Endothelial cell (in vitro differentiated cells): ENCODE measurements at places on chromosomes 2 and 18.

DNA sequence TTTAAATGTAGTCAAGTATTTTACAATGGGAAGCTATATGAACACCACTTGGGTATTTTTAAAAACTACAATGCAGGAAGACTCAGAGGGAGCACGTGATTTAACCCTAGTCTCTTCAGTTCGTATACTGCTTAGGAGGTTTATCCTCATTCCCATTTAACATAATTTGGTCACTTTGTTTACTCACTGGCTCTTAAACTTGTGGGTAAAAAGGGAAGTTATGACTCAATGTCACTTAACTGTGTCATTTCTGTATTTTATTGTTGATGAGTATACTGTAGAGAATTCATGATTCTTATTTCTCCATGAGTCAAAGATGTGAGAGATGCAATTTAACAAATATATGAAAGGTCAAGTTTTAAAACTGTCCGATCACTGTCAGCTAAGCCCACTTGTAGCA lies 48.2 kb downstream of the SLC66A3 start:
- DNase-seq, result no peak

DNA sequence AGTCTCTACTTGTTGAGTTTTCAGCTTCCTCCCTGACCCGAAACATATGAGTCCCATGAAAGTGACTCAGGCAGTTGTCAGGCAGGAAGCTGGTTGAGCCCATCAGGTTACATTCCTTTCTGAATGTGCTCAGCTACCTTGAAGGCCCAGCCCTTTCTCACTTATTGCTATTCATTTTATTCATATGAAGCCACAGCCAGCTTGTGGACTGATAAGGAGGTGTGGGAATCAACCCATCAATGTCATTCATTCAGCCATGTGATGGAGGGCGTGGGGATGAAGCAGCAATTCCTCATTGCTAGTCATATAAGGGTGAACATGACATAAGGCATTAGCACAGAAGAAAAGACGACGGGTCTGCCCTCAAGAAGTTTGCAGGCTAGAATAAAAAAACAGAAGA lies 5.3 kb upstream of the VPS4B start:
- DNase-seq, result no peak

DNA sequence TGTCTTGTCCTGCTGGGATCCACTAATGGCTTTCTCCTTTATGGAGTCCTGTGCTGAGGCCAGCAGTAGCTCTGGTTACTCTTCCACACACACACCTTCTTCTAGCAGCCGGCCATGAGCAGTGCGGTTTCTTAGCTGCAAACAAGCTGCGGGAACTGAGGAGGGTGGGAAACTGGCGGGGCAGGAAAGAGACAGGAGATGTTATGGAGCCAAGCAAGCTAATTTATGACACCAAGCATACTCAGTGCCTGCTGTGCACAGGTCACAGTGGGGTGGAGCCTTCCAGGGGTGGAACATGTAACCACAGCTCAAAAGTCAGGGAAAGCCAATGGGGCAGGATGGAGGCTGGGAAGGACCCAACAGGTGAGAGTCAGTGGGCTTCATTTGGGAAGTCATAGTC lies 180.8 kb downstream of the FAM210A start:
- DNase-seq, result no peak

DNA sequence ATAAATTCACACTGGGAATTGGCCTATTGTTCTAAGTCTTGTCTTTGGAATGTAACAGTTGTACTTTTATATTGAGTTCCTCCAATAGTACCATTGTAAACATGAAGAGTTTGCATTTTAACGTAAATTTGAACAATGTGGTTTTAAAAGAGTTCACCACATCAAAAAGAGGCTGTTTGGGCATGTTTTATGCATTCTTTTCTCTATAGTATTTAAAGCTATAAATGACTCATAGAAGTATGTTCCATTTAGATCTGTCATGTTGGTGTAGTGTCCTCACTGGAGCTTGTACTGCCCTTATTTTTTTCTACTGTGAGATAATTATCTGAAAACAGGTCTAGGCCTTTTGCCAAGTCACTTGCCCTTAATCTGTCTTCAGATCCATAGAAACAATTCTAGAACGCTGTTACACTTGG lies 141.9 kb downstream of the RHBDD1 start:
- no peak for DNase-seq

GRCh38 chr2:82675186-82675585 lies 1783.9 kb downstream of the SUCLG1 start:
- DNase-seq, result no peak
